ENCODE measurements at places on chromosomes 12 and 14.

DNA sequence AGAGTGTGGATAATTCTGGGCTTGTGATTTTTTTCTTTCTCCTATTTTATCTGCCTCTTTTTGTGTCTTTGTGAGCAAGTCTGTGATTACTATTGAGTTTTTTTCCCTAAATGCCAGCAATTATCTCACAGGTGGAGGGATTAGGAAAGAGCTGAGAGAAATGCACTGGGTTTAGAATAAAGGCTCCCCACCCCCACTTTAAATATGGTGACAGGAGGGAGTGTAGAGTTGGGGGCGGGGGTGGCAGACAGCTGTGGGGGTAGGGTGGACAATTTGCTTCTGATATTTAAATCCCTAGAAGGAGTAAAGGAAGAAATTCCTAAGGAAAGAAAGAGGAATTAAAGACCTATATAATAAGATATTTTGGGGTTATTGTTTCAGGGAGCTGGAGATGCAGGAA is 145.9 kb downstream of the NRXN3 start:
- DNase-seq, result no peak

GRCh38 chr12:16165506-16165905 is 112.0 kb downstream of the SLC15A5 start:
- DNase-seq, result no peak

DNA sequence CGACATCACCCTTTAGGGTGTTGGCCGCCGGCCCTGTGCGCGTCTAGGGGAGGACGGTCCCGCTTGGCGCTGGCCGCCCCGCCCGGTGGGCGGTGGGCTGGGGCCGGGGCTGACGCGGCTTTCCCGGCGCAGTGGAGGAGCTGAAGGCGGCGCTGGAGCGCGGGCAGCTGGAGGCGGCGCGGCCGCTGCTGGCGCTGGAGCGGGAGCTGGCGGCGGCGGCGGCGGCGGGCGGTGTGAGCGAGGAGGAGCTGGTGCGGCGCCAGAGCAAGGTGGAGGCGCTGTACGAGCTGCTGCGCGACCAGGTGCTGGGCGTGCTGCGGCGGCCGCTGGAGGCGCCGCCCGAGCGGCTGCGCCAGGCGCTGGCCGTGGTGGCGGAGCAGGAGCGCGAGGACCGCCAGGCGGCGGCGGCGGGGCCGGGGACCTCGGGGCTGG is 3.6 kb downstream of the TNFAIP2 start:
- DNase-seq, result no peak

GRCh38 chr12:71503579-71504391 is 64.2 kb downstream of the LGR5 start:
- no peak for DNase-seq

DNA sequence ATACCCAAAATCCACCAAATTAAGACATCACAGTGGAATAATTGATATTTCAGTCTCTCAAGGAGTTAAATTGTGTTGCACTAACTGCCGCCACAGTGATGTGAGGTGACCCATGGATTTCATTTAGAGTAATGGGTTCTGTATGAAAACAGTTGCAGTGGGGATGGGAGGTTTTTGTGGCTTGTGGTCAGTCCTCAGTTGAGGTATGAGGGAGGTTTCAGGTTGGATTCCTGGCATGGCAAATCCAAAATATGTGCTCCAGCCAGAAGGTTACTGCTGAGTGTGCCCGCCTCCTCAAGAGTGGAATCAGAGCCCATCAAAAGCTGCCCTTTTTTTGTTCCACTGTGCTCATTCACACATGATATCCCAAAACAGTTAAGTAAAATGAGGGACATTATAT is 487.1 kb downstream of the EGLN3 start:
- DNase-seq, result no peak

- DNase-seq, result no peak
These were observed 9.4 kb downstream of the CLBA1 start for GRCh38 chr14:104994978-104995377.
